ENCODE measurements at places on chromosomes 11 and 22.

DNA sequence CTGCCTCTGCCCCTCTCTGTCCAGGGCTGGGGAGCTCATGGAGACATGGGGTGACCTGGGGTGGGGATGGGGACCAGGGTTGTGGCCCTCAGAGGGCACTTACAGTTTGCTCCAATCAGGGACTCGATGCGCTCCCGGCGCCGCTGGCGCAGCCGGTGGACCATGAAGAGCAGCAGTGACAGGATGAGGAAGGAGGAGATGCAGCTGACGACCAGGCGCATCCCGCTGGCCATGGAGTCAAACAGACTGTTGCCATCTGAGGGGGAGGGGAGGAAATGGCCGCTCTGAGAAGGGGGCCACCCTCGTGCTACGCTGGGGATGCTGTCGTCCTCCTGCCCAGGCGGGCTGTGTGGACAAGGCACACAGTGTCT, 80.5 kb downstream of the DGCR2 start:
- no peak for DNase-seq

DNA sequence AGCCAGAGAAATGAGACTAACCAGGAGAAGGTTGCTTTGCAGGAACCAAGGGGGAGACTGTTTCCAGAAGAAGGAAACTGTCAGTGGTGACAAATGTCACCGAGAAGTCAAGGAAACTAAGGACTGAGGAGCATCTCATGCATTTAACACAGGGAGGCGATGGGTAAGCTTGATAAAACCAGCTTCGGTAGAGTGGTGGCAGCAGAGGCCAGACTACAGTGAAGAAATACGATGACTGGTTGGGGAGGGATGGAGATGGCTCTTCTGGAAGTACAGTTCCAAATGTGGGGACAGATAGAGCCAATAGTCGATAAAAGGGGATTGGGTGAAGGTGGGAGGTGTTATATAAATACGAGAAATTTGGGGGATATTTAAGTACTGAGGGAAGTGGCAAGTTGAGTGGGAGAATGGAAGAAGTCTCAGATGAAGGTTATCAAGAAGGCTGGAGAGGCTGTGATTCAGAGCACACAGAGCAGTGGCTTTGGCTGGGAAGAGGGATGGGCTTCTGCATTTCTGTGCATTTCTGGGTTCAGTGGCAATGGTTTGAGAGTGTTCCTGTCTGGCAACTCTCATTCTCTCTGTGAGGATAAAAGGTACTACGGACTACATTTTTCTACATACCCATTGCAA, 29.2 kb downstream of the SC5D start:
- no peak for DNase-seq

DNA sequence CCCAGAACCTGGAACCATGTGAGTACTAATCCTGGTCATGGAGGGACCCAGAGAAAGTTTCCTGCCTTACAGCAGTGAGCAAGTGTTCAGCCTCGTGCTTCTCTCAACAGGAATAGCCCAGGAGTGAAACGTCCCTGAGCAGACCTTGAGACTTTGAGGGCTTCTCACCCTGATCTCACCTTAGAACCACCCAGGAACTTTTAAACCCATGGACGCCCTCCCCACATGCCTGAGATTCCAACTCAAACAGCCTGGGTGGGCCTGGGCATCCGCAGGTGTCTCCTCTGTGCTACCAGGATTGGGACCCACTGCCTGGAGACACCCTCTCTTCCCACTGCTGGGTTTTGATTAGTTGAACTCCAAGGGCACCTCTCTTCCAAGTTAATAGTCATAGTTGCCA, 297.2 kb downstream of the NTM start:
- DNase-seq: no peak

GRCh38 chr11:31117038-31117437, 252.5 kb downstream of the DCDC1 start:
- DNase-seq: no peak

- no peak for DNase-seq
Observed at GRCh38 chr22:28014211-28015045, 95.4 kb upstream of the PITPNB start.

DNA sequence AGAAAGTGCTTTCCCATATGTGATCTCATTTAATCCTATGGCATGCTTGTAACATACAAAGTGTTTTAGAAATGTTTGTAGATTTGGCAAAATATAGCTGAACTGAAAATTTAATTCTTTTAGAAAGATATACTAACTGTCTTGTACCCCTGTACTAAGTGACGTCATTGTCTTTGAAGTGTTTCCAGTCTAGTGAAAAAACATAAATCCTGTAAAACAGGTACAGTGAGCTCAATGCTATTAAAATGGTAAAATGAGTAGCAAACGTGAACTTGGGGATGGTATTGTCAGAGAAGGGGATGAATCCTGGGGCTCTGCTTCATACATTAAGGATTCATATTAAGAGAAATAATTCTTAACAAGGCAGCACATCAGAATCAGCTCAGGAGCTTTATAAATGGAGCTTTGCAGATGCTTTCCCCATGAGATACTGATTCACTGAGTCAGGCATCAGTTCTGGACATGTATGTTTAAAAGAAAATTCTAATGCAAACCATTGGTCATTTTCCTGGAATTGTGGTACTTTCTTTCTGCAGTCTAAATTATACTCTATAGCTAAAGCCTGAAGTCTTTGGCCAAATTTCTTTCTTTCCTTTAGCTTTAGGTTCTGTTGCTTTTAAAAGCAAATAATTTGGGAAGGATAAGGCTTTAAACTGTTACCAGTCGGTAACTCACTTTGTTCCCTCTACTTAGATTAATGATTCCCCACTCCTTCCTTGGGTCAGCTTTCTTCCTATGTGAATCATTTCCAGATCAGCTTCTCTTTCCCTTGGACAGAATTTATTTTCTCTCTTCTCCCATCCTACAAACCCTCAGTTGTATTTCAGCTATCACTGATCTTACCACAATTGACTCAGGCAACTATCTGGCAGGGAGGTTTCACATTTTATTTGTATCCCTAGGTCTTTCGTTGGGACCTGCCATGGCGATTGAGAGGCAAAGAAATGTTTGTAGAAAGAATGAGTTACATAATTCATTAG, 57.5 kb upstream of the DDI1 start:
- no peak for DNase-seq

DNA sequence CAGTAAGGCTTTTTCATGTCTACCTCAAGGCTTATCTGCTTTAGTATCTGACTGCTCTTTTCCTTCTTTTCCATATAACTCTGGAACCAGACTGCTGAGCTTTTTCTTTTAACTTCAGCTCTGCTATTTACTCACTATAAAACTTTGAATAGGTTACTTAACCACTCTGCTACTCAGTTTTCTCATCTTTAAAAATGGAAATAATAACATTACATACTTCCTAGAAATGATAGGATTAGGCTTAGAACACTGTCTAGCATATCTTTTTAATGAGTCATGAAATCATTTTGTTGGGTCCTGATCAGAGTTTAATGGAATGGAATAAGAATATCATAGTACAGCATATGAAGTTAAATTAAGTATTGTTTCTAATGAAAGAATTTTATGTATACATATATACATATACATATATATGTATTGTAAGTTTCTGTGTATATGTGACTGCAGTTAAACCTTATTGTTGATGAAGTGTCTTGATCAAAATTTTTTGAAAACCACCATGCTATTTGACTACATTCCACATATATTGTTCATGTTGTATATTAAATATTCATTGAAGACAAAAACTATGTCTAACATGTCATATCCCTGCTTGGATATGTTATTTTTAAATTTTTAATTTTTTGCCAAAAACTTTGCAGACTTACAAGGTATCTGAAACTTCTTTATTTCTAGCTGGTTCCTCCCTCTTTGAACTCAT, 120.2 kb downstream of the METTL15 start:
- DNase-seq: no peak

GRCh38 chr11:86755146-86755545, 45.2 kb upstream of the PRSS23 start:
- DNase-seq: no peak

GRCh38 chr11:116145187-116145865, 627.5 kb downstream of the BUD13 start:
- no peak for DNase-seq

DNA sequence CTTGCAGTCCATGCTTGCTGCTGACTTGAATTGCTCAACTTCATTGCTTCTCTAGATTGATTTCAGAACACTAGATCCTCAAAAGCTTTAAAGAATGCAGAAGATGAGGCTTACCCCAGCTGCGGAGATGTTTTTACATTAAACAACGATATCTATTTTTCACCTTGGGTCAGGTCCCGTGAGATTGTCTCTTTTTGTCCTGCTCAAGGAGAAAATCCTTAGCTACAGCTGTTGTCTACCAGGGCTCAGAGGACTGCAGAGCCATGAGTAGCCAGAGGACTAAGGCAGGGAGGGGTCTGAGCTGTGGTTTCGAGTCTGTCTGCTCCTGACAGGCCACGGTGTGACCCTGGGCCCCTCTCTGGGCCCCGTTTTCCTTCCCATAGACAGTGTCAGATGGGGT, 51.4 kb downstream of the PKNOX2 start:
- DNase-seq: no peak

- no peak for DNase-seq
Observed at GRCh38 chr22:31084811-31085492, 3.8 kb downstream of the SMTN start.

- no peak for DNase-seq
Observed at GRCh38 chr22:37493979-37494378, 7.8 kb upstream of the MFNG start.

GRCh38 chr11:7512525-7513233, 1.1 kb upstream of the PPFIBP2 start:
- DNase-seq: no peak
